Kidney tubule cell (primary cell): ENCODE measurements at places on chromosomes 7 and 10.
A peak's percentile ranks its signal among the peaks of the same experiment; 100 is the strongest.

- no peak for DNase-seq
Observed at GRCh38 chr10:66958466-66958865, 32.6 kb downstream of the LRRTM3 start.

GRCh38 chr10:80139265-80139664 lies 6.7 kb downstream of the PLAC9 start:
- DNase-seq, result no peak

- DNase-seq, result peak; percentile 9
Observed at GRCh38 chr10:33661580-33662336, 327.3 kb upstream of the NRP1 start.

GRCh38 chr7:84331616-84332015 lies 137.0 kb upstream of the SEMA3A start:
- DNase-seq, result peak; percentile 65

DNA sequence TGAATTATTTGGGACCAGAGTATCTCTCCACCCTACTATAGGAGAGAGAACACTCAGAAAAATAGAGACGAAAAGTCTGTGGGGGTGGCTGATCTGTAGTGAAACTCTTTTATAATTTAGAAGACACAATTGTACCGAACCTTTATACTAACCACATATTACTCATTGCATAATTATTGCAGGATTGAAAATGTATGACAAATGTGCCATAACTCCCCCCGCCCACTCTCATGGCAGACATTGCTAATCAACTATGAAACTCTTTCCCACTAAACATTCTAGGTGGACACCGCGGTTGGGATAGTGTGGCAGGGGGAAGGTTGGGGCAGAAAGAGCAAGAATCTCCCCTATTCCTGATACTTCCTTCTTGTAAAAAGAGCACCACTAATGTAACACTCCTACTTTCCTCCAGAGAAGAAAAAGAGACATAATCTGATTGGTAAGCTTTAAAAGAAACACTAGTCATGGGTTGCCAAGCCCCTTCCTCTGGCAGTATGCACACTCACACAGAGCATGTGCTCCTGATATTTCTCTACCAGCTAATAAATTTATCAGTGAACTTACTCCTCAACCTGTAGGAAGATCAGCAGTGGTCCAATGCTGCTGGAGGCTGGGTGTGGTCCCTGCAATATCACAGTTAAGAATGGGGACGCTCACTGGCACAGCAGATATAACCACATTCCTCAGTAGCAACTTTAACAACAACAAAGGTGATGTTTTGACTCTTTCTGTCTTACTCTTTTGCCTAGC lies 18.7 kb upstream of the ARID5B start:
- peak; percentile 36 for DNase-seq

- peak; percentile 13 for DNase-seq
Observed at GRCh38 chr10:122567056-122567660, 6.6 kb downstream of the DMBT1 start.

- DNase-seq, result peak; percentile 56
Observed at GRCh38 chr10:69641261-69641980, 11.4 kb downstream of the FAM241B start.

DNA sequence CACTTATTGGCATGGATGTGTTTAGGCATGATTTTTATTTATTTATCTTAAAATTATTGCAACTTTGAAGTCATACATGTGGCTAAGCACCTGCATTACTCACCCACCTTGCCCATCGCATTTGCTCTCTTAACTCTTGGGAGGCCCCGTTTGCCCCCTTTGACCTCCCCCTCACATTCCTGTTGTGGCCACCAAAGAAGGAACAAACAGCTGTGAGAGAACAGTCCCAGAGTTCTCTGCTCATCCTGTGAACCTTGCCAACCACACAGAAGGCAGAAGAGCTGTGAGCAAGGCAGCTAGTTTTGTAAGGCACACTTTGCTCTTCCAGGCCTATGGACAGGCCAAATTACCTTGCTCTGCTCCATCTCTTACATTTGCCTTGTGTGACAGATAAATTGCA lies 23.6 kb upstream of the FGL2 start:
- DNase-seq, result no peak

GRCh38 chr10:75058161-75058560 lies 53.3 kb upstream of the SAMD8 start:
- DNase-seq, result no peak

- DNase-seq, result peak; percentile 74
Observed at GRCh38 chr10:99369126-99369525, 40.0 kb downstream of the CNNM1 start.

DNA sequence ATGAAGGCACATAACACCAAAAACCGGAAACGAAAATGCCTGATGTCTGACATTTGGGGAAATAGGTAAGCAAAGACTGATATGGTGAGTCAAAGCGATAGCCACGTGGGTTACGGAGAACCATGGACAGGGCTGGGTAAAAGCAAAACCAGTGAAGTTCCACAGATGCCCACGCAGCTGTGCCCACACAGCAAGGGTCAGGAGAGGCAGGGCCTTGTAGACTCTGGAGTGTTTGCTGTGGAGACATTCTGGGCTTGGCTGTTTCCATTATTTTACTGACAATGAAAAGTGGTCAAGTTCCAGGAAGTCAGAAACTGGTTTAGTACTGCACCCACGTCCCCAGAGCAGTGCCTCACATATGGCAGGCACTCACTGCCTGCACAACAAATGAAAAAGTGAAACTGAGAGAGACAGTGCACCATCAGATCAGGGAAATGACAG lies 148.7 kb downstream of the ZMYND11 start:
- DNase-seq, result no peak

DNA sequence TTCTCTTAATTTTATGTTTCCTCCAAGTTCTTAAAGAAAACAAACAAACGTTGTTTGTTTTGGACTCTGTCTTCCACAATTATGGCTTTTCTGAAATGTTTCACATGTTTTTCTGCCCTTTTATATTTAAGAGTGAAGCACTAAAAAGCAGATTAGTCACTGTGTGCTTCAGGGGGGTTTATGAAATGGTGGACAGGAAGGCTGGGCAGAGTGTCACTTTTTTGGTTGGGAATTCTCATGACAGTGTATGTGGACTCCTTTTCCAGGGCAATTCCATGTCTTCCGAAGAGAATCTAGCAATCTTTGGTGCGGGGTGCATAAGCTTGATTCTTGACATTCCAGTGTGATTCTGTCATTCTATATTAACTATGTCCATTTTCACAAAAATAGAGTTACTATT lies 669.4 kb downstream of the PARD3 start:
- peak; percentile 9 for DNase-seq

- no peak for DNase-seq
Observed at GRCh38 chr7:11302121-11302520, 328.4 kb downstream of the PHF14 start.

GRCh38 chr10:36493516-36493880 lies 631.9 kb upstream of the ANKRD30A start:
- DNase-seq, result peak; percentile 37

GRCh38 chr7:37234928-37235327 lies 213.7 kb downstream of the ELMO1 start:
- DNase-seq, result peak; percentile 31

GRCh38 chr10:71598621-71599055 lies 120.9 kb downstream of the C10orf105 start:
- DNase-seq, result no peak
